ENCODE measurements at places on chromosomes 5 and 9. TPM values are rescaled to one million over a fixed set of nuclear protein-coding genes. Genes with fewer than 3 reads are reported as not detected.

- DNase-seq: no peak
Measured at GRCh38 chr5:171676286-171676944, 109.2 kb upstream of the SMIM23 start.

- no peak for DNase-seq
Measured at GRCh38 chr9:88390371-88390990, 2.2 kb downstream of the SPIN1 start.

The STARD4 gene
- total RNA-seq: 92.0 TPM

The PCDHGA7 gene
- total RNA-seq: 4.4 TPM

DNA sequence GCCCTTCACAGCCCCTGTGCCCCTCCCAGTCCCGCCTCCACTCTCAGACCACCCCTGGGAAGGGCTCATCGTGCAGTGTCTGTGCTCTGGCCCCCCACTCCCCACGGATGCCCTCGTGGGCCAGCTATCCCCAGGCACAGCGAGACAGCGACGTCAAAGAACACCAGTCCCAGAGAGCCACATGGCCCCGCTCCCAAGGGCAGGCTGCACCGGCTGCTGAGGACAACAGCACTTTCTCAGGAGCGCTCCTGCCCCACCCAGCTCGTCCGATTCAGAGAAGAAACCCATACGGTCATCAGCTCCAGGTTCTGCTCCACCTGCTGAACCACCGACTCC is 4.8 kb upstream of the SNAPC4 start:
- no peak for DNase-seq

GRCh38 chr5:30853158-30853557 is 340.3 kb upstream of the CDH6 start:
- DNase-seq: no peak

DNA sequence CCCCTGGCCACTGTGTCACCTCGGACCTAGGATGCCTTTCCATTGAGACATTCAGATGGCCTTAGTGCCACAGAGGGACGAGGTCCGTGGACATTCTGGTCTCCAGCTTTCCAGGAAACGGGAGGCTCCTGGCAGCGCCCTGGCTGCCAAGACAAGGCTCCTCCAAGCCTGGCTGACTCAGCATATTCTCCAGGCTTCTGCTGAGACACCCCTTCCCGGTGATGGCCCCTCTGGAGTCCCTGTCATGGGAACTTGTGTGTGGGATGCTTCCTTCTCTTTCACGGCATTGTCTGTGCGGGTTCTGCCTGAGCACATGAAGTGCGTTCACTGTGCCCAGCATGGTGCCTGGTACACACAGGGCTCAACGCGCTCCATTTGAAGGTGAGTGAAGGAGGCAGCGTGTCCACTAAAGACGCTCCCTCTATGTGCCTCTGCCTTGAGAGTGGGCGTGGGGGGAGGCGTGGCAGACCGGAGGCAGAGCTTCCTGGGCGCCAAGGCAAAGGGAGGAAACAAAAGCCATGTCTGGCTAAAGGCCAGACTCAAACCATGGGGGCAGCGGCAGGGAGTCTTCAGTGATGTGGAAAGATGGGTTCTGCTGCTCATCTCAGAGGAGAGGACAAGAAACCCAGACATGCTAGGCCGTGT is 46.4 kb upstream of the PRRC2B start:
- DNase-seq: no peak

- no peak for DNase-seq
Measured at GRCh38 chr5:139374909-139375308, 8.2 kb downstream of the SLC23A1 start.

DNA sequence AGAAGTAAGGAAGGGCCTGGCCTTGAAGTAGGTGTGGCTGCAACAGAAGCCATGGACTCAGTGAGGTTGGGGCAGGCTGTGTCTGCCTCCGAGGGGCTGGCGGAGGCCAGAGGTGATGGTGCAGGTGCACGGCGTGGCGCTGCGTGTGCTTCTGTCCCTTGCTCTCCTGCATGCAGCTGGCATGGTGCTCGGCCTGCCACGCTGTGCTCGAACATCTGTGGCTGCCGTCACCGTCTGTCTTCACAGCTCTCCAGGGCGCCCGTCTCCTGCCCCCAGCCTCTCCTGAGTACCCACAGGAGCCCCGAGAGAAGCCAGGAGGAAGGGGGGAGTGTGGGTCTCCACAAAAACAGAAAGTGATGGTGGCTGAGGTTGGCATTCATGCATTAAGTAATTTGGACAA is 193.7 kb downstream of the CACNA1B start:
- no peak for DNase-seq

DNA sequence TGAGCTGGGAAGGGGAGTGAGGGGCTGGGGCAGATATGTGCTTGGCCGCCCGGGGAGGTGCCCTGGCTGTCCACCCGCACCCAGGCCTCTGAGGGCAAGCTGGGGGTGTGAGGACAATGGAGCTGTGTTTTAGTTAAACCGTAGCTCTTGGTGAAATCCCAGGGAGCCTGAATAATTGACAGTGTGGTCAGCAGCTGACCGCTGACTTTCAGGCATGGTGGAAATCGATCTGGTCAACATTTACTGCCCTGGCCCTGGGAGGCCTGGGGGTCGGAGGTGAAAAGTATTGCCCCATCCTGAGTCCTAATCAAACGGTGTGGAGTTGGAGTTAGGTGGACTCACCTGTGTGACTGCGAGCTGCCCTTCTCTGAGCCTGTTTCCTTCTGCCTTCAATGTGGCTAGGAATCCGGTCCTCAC is 31.2 kb upstream of the CRB2 start:
- no peak for DNase-seq

DNA sequence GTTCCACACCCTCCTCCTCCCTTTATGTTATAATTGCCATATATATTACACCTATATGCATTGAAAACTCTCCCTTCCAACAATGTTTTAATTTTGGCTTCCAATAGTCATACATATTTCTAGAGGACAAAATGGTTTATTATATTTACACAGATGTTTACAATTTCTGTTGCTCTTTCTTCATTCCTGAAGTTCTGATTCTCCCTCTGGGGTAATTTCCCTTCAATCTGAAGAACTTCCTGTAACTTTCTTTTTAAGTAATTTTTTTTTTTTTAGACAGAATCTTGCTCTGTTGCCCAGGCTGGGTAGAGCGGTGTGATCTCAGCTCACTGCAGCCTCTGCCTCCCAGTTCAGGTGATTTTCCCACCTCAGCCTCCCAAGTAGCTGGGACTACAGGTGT is 173.0 kb upstream of the MAP1B start:
- DNase-seq: no peak

The CHMP5 gene
- 30.9 TPM for total RNA-seq

GRCh38 chr5:157817928-157818327 is 41.0 kb downstream of the CLINT1 start:
- no peak for DNase-seq

DNA sequence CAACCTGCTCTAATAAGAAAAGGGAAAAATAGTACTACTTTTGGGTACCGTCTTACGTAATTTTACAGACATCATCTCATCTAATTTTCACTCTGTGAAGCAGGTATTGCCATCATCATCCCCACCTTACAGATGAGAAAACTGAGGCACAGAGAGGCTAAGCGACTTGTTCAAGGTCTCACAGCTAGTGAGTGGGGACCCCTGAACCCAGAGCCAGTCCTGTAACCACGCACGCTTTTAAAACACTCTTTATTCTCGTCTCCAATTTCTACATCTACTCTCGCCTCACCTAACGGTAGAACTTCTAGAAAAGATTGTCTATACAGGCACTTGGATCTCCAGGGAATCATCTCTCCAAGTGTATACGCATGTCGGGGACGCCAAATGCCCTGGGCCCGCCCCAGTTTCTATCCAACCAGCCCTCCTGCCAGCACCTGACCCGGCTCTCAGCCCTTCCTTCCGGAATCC is 1.5 kb upstream of the TRAF1 start:
- DNase-seq: peak; percentile 68

- no peak for DNase-seq
Measured at GRCh38 chr5:126812199-126812570, 35.2 kb downstream of the LMNB1 start.

GRCh38 chr5:66828548-66829357 is 232.6 kb downstream of the MAST4 start:
- peak; percentile 78 for DNase-seq

The NUP214 gene
- 33.3 TPM for total RNA-seq

Measured in GM23338 (cell line).